NCI-H1105 (cell line): ENCODE measurements at places on chromosomes 5 and 9.

DNA sequence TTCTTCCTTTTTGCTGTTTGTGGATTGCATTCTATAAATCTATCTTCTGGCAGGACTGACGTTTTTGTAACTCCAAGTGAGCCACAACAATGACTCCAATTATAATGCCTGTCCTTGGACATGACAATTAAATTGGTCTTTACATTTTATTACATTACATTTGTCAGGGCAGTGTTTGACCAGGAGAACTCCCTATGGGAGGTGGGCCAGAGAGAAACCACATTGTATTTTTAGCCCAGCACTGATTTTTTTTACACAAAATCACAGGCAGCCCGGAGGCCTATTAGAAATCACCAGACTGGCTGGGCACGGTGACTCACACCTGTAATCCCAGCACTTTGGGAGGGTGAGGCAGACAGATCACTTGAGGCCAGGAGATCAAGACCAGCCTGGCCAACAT is 99.1 kb upstream of the SMC5 start:
- DNase-seq = no peak

DNA sequence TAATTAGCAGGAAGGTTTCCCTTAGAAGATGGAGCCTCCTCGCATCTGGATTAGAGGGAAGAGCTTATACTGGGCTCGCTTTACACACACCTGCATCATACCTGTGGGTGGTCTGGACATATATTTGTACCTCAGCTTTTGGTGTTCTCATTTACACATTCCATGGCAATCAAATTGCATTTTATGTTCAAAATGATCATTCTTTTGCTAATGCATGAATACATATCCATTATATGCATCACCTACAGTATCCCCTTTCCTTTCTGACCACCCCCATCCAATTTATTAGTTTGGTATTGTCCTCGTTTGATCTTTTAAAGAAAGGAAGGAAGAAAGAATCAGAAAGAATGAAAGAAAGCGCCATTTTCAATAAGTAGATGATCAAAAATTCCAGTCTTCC is 251.5 kb downstream of the SLF1 start:
- DNase-seq = no peak

DNA sequence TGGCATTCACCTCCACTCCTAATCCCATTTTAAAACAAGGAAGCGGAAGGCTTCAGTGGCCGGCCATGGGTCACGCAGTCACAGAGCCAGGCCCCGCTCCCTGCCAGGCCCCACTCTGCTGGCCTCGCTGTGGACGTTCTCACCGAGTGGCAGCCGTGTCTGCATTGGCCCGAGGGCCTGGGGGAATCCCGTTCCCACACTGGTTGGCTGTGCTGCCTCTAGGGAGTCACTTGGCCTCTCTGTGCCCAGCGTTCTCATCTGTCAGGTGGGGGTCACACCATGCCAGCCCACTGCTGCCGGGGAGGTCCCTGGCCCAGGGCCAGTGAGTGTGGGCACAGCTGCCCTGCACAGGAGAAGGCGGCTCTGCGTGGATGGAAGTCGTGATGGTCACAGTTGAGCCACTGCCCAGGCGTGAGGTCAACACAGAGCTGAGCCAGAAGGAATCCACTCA is 13.4 kb upstream of the SLC9A3 start:
- DNase-seq = no peak

DNA sequence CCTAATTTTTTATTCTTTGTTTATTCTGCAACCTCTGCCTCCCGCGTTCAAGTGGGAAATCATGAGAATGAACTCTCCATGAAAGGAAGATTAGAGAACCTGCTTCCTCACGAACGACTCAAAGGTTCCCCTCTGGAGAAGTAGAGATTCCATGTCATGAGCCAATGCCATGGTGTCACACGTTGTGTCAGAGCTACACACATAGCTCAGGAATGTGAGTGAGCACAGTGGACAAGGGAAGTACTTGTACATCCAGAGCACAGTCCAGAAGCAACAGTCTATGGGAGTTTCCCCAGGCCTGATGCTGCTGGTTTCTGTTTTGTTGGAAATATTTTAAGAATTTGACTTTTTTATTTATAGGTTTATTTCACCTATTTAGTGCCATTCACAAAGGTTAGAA is 26.8 kb upstream of the PPP2CA start:
- DNase-seq = no peak

GRCh38 chr5:4275232-4275631 is 679.6 kb downstream of the IRX1 start:
- DNase-seq = no peak

- no peak for DNase-seq
Measured at GRCh38 chr5:50965654-50966375, 299.4 kb downstream of the PARP8 start.
